ENCODE measurements at places on chromosomes 2 and 18. TPM values are rescaled to one million over a fixed set of nuclear protein-coding genes. Genes with fewer than 3 reads are reported as not detected.
A peak's percentile ranks its signal among the peaks of the same experiment; 100 is the strongest.

CYRIA gene
- 0.14 TPM for total RNA-seq

CNRIP1 gene
- not detected for total RNA-seq

GALNT5 gene
- 10.2 TPM for total RNA-seq

LINC00305 gene
- total RNA-seq = not detected

GTF3C2 gene
- 52.9 TPM for total RNA-seq

CIB4 gene
- total RNA-seq = not detected

RNF125 gene
- total RNA-seq = 1.7 TPM

HOXD9 gene
- 0.14 TPM for total RNA-seq

COPS7B gene
- 29.1 TPM for total RNA-seq

MYO7B gene
- 0.07 TPM for total RNA-seq

MATN3 gene
- total RNA-seq = 4.3 TPM

LYPD6B gene
- 7.7 TPM for total RNA-seq

- DNase-seq = no peak
These were observed 139.8 kb upstream of the XPO1 start for GRCh38 chr2:61677942-61678341.

GRCh38 chr18:56647951-56648893 is 2.9 kb upstream of the WDR7 start:
- DNase-seq = no peak

GRCh38 chr2:112136096-112136495 is 2.1 kb upstream of the FBLN7 start:
- DNase-seq = no peak

DNA sequence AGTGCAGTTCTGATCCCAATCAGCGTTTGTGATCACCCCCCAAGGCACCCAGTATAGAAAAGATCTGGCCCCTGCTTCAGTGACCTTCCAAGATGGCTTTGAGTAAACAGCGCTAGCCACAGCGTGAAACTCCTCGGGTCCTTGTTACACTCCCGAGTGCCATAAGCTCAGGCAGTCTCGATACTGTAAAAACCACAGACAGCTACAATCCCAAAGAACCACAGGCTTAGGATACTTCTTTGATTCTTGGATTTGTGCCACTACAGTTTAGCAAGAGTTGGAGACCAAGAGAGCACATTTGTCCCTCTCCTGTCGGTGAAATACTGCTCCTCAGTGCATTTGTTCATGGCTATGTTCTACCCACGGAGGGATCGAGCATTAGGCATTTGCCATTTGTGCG is 352.5 kb upstream of the ZNF521 start:
- no peak for DNase-seq

DNA sequence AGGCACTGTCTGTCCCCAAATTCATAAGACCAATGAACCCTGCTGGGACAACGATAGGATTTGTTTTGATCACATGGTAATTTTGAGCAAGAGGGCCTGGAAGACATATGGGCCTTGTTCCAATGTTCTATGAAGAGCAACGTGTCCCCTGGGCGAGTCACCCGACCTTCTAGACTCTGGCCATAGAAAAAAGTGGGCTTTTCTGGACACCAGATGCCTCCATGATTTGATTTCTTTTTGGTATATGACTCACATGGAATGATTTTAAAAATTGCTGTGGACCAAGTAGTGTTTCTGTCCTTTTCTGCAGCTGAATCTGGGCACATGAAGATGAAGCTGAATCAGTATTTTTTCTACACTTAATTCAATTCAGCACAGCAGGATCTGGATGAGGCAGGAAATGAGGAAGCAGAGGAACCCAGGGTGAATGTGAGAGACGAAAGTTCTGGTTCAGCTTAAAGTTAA is 104.9 kb downstream of the CDC42EP3 start:
- DNase-seq = no peak

- no peak for DNase-seq
These were observed 11.1 kb downstream of the ONECUT2 start for GRCh38 chr18:57446322-57446721.

DNA sequence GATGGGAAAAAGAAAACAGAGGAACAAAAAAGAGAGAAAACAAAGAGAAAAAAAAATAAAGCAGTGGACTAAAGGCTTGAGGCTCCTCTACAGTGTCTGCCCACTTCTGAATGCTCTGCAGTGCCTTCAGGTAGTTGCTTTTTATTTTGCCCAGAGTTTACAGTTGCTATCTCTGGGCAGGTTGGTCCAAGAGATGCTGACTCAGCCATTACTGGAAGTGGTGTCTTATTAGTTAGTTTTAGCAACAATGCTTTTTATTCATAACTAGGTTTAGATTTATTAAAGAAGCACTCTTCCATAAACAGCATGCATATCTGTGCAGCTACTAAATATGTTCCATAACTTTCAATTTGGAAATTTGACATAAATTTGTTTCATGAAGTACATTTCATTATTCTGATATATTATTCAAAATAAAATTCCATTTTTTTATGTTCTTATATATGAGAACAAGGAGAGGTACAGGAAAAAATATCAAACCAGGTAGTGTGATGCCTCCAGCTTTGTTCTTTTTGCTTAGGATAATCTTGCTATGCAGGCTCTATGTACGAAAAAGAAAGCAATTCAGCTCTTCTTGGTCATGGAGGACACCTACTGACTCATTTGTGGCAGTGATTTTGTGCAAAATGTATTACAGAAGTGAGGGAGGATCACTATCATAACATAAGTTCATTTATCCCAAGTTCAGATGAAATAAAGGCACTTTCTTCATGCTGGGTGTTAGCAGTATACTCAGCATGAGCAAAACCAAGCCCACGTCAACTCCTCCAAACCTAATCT is 69.5 kb downstream of the RPIA start:
- no peak for DNase-seq

DNA sequence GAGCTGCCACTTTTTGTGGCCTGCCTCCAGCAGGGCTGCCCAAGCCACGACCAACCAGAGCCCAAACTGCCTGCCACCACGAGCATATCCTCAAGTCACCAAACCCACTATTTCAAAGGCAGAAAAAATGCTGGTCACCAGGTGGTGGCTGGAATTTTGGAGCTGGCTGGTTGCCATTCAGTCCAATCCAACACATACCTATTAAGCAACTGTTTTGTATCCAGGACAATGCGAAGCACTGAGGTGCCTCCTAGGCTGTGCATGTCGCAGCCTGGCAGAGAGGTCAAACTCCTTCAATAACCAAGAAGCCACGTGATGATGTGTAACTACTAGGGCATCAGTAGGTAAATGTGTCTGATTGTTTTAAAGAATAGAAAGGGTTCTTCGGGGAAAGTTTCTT is 108.3 kb upstream of the PPP1CB start:
- DNase-seq = peak; percentile 76

GRCh38 chr2:7555260-7555659 is 638.0 kb downstream of the RNF144A start:
- no peak for DNase-seq

- DNase-seq = no peak
These were observed 168.6 kb downstream of the PTPRM start for GRCh38 chr18:7735626-7736175.

DNA sequence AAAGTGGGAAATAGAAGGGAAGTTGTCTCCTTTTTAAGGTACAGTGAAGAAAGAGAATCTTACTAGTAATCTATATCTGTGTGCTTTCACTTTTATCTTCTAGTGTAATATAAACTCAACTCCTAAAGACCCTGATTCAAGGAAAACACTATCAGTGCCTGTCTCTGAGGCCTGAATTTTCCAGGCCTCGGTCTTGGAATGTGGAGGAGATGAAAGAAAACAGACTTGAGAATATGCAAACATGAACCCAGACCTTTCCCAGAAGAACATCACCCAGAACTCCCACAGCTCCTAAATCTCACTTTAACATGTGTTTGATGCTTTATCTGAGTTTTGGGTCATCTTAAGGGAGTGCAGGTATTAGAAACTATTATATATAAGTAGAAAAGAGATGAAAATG is 51.8 kb downstream of the EPB41L5 start:
- DNase-seq = no peak

GRCh38 chr2:160279813-160280465 is 79.9 kb upstream of the ITGB6 start:
- DNase-seq = peak; percentile 63

- no peak for DNase-seq
These were observed 82.3 kb downstream of the SH3RF3 start for GRCh38 chr2:109211315-109211714.

- peak; percentile 67 for DNase-seq
These were observed 158.4 kb downstream of the SETBP1 start for GRCh38 chr18:44838971-44839666.

- no peak for DNase-seq
These were observed 17.4 kb downstream of the KCNIP3 start for GRCh38 chr2:95314598-95314963.
